ENCODE measurements at places on chromosomes 7 and 10.

- DNase-seq, result no peak
These were observed 1.7 kb upstream of the CFAP43 start for GRCh38 chr10:104233817-104234216.

DNA sequence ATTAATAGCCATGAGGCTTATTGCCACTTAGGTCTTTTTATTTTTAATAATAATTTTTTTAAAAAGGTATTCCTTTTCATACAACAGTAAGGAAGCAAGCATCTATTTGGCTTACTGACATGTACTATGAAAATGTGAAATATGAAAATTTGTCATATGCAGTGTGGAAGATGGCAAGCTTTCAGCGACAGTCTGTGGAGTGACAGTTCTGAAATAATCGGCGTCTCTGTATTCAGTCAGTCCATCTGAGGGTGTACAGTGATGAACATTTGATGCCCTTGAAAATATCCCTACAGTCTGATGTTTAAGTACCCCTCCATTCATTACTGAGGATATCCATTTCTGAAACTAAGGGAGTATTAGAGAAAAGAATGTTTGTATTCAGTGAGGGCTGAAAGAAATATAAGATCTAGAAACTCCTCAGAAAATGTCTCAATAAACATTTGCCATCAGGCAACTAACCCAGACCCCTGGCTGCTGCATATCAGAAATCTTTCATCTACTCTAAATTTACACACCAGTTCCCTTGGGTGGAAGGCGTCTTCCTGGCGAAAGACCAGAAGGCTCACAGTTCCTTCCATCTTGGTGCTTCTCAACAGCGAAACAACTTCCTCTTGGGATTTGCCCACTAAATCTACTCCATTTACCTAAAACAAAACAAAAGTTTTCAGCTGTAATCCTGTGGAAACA lies 440.6 kb downstream of the PARD3 start:
- no peak for DNase-seq

DNA sequence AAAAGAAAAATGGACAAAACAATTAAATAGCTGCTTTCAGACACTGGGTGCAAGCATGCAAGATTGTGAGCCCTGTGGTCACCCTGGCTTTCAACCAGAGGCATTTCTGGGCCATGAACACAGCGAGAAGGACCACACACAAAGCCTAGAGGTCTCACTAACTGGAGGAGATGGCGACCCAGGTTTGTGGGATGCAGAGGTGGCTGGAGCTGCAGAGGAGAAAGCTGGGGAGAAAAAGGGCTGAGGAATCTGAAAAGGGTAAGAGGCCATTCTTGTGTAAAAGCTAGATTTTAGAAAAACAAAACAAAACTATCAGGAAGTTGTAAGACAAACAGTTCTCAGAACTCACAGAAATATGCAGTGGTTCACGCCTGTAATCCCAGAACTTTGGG lies 30.1 kb upstream of the PTPRN2 start:
- DNase-seq, result no peak

GRCh38 chr7:133528796-133529195 lies 275.9 kb downstream of the EXOC4 start:
- DNase-seq, result no peak

- no peak for DNase-seq
These were observed 4.6 kb downstream of the VAX1 start for GRCh38 chr10:117133273-117134055.

- no peak for DNase-seq
These were observed 975 bp downstream of the GLCCI1 start for GRCh38 chr7:7969306-7970236.

DNA sequence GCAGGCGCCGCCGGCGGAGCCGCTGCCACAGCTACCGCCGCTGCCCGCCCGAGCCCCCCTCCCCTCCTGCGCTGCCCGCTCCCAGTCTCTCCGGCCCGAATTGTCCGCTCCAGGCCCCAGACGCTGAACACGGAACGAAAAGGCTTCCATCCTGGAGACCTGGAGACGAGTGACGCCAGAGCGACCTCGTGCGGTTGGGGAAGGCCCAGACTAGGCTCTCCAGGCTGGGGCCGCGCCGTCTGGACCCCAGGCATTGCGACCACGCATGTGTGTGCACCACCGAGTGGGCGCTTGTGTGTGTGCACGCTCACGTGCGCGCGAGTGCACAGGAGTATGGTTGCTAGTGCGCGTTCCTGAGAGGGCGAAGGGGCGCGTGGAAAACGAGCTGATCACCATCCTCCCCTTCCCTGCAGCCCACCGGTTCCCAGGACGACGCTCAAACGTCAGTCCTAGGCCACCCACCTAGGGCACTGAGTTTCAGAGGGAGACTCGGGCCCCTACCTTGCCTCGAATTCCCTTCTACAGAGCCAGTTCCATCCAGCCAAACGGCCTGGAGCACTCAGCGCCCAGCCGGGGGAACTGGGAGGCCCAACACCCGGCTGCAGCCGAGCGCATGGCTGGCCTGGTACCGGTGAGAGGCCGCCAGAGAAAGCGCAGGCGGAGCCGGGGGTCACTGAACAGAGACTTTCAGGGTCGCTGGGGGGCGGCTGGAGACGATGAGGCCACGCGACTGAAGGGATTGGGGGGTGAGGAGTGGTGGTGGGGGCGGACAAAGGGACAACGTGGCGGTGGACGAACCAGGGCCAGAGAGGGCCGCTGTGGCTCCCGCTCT lies 11.6 kb downstream of the LBX1 start:
- no peak for DNase-seq

DNA sequence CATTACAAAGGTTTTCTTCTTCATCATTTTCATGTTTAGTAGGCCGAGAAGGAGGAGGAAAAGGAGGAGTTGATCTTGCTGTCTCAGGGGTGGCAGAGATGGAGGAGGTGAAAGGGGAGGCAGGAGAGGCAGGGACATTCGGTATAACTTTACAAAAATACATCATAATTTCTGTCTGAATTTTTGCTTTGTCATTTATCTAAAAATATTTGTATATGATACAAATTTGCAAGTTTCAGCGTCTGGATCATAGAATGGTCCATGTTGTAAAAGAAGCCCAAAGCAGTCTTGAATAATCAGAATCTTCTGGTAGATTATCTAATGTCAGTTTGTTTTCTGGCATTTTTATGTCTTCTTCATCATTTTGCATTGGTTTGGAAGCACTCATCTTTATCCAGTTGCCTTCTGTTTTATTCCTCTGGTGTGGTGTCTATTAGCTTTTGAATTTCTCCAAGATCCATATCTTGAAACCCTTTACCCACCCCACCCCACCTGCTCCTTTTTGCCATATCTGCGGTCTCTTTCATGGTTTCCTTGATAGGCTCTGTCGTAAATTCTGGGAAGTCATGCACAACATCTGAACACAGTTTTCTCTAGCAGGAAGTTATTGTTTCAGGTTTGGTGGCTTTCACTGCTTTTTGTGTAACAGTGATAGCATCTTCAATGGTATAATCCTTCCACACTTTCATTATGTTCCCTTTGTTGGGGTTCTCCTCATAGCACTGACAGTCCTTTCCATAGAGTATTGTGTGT lies 95.0 kb downstream of the ST7 start:
- no peak for DNase-seq

- DNase-seq, result no peak
These were observed 68.4 kb upstream of the MALRD1 start for GRCh38 chr10:18980089-18980629.

DNA sequence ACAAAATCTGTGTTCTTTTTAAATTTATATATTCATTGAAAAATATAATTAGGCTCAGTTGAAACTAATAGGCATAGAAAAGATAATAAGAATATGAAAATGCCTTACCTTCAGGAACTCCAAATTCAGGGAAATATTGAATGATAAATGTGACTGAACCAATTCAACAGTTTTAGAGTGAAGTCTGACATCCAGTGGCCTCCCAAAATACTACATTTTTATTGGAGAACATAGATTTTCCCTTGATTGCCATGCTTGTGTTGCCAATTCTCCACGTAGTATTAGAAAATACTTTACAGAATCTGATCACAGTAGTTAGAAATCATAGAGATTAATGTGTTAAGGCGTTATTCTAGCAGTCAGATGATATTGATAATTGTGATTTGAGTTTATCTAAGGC lies 1246.7 kb downstream of the GATA3 start:
- DNase-seq, result no peak

GRCh38 chr7:22814261-22815208 lies 8.1 kb downstream of the TOMM7 start:
- no peak for DNase-seq

DNA sequence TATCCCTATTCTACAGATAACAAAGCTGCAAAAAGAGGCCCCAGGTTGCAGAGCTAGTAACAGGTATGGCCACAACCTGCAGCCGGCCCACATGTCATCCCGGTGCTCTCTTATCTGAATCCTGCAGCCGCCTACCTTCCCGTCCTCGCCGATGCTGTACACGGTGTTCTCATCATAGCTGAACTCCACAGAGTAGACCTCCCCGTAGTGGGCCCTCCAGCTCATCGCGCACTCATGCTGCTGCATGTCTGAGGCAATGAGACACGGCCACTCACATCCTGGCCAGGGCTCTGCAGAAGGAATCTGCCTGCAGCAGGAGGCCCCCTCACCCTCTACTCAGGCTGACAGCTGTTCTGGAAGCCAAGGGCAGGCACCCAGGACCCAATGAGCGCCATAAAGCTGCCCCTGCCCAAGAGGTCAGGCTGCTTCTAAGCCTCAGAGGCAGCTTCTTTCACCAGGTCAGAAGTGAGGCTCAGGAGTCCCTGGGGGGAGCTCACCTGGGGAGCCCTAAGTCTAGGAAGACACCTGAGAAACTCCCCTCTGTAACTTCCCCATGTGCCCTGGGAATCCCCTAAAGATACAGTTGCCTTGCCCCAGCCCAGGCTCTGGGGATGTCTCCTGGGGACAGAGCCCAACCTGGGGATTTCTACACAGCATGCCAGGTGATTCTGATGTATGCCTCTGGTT lies 17.9 kb upstream of the CYREN start:
- DNase-seq, result no peak

GRCh38 chr7:7569081-7569527 lies 2.4 kb downstream of the MIOS start:
- no peak for DNase-seq

DNA sequence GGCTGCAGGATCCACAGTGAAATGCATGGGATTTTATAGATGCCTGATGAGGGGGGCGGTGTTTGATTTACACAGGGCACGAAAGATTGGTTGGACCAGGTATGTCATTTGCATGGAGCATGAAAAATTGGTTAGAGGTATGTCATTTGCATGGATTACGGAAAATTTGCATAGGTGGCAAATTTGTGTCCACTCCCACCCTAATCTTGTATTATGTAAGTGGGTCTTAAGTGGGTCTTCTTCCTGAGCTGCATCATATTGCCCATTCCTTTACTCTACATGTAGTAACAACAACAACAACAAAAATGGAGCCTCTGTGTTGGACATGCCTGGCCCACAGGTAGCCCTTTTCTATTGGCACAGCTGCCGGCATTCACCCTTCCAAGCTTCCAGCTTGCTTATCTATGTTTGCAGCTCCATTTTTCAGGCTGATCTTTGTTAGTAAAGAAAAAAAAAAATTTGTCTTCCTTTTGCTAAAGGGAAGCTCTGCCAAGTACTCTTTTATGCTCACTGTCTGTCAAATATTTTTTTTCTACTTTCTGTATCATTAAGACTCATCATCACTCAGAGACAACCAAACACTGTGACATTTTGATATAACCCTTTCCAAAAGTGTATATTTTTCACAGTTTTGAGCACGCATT lies 10.3 kb upstream of the ZNF273 start:
- DNase-seq, result no peak

- no peak for DNase-seq
These were observed 20.9 kb upstream of the JAKMIP3 start for GRCh38 chr10:132044803-132045202.

- DNase-seq, result no peak
These were observed 191.6 kb downstream of the PCDH15 start for GRCh38 chr10:54609423-54609822.

- no peak for DNase-seq
These were observed 126.0 kb downstream of the SKIDA1 start for GRCh38 chr10:21399392-21400035.

GRCh38 chr7:28606421-28606820 lies 194.1 kb downstream of the CREB5 start:
- DNase-seq, result no peak

Data from activated CD4-positive, alpha-beta T cell treated with anti-CD3 and anti-CD28 coated beads for 24 hours (primary cell).